Cerebellum (tissue), 4 donors: ENCODE measurements at places on chromosomes 7 and 10. TPM values are rescaled to one million over a fixed set of nuclear protein-coding genes. Genes with fewer than 3 reads are reported as not detected.

Gene OR2A14
- not detected for total RNA-seq

Gene PALS2
- total RNA-seq: 81.8 TPM

Gene CFAP70
- total RNA-seq: 3.6 TPM

GRCh38 chr10:132640326-132641125, 102.9 kb downstream of the INPP5A start:
- DNase-seq: no peak

- no peak for DNase-seq
These were observed 28.3 kb downstream of the PAX2 start for GRCh38 chr10:100773646-100774045.

DNA sequence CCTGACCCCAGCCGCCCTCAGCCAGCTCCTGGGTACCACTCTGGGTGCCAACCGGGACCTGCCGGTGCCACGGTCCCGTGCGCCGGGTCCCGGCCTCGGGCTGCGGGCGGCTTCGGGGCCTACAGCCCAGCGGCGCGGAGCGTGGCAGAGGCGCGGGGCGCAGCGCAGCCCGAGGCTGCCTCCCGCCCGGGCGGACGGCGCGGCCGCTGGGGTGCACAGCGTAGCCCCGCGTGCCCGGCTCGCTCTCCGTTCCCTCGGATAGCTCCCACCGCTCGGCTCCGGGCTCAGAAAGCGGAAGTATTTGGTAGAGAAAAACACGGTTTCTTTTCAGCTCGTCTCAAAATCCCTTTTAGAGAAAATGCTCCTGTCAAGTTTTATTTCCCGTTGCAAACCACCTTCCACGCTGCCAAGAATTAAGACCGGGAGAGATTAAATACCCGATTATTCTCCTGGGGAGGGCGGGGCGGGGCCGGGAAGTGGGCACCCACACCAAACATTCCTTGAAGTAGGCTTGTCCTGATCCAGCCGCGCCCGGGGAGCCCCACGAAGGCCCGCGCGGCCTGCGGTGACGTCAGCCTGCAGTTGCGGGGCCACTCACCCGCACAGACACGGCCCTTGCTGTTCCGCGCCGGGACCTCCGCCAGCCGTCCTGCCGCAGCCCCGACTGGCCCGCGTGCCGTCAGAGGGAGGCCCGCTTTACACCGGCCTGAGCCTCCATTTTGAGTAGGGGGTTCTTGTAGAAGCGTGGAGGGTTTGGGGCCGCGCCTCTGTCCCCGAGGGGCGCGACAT, 7.2 kb downstream of the HOXA13 start:
- DNase-seq: no peak

DNA sequence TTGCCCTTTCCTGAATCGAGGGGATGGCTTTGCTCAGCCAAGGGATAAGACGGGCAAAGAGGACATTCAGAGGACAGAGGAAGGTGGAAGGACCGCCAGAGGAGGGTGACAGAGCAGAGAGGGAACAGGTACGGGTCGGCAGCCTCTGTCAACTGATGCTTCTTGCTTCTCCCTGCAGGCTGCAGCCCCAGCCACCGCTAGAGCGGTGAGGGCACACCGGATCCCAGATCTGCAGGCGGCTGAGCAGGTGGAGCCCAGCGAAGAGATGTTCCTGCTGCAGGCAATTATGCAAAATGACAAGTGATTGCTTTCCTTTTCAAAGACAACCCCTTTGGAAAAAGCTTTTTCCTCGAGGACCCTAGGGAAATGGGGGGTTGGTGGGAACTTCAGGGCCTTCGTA, 181.9 kb upstream of the ANKRD30A start:
- no peak for DNase-seq

- no peak for DNase-seq
These were observed 67.4 kb downstream of the NEURL1 start for GRCh38 chr10:103560886-103561285.

DNA sequence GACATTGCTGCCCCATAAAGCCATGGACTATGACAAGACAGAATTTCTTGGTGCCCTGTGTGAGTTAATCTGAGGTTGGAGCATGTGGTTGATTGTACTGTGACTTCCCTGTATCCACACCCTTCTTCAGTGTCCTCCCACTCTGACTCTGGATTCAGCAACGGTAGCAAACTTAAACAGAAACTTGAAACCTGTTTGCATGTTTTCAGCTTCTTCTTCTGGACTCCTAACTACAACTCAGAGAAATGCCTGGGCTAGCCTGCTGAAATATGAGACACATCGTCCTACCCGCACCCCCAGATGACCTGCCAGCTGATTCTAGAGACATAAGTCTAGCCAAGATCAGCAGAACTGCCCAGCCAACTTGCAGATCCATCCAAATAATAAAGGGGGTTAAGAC, 78.4 kb downstream of the IPMK start:
- DNase-seq: no peak

GRCh38 chr10:128429835-128430513, 303.8 kb upstream of the MKI67 start:
- no peak for DNase-seq
